ENCODE measurements at places on chromosomes 4 and X. TPM values are rescaled to one million over a fixed set of nuclear protein-coding genes. Genes with fewer than 3 reads are reported as not detected.
A peak's percentile ranks its signal among the peaks of the same experiment; 100 is the strongest.

Gene PPEF2
- total RNA-seq, result not detected

Gene FAM184B
- 0.10 TPM for total RNA-seq

Gene MAGEB1
- total RNA-seq, result not detected

Gene CXCL3
- not detected for total RNA-seq

Gene ITGB1BP2
- total RNA-seq, result 0.92 TPM

- DNase-seq, result no peak
Observed at GRCh38 chr4:56859841-56860240, 38.3 kb upstream of the SPINK2 start.

GRCh38 chr4:36773467-36773866, 471.1 kb upstream of the NWD2 start:
- no peak for DNase-seq

DNA sequence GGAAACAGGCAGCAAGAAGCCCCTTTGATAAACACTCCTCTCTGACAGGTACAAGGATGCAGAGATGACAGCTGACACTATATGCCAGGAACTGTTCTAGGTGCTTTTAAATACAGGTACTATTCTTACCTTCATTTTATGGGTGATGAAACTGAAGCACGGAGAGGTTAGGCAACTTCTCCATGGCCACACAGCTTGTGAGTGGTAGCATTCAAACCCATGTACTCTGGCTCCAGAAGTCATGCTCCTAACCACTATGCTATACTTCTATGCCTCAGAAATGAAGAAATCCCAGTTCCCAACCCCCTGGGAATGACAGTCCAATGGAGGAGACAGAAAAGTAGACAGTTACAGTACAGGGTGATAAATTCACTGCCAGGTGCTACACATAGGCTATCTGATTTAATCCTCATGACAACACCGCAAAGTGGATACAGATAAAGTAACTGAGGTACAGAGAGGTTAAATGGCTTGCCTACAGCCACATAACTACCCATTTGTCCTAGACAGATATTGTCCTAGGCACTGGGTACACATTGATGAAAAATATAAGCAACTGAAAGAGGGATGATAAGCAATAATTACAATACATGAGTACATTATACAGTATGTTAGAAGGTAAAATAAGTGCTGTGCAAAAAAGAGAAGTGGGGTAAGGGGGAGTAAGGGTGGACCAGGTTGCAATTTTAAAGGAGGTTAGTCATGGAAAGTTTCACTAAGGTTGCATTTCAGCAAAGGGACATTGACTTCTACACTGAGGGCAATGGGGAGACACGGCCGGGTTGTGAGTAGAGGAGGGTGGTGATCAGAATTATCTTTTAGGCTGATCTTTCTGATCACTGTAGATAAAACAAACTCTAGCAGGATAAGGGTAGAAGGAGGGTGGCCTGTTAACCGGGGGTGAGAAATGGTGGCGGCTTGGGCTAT, 1.6 kb upstream of the F8 start:
- DNase-seq, result no peak

GRCh38 chr4:156100651-156101050, 147.0 kb upstream of the CTSO start:
- no peak for DNase-seq

- no peak for DNase-seq
Observed at GRCh38 chrX:146224442-146224841, 406.8 kb downstream of the SLITRK2 start.

DNA sequence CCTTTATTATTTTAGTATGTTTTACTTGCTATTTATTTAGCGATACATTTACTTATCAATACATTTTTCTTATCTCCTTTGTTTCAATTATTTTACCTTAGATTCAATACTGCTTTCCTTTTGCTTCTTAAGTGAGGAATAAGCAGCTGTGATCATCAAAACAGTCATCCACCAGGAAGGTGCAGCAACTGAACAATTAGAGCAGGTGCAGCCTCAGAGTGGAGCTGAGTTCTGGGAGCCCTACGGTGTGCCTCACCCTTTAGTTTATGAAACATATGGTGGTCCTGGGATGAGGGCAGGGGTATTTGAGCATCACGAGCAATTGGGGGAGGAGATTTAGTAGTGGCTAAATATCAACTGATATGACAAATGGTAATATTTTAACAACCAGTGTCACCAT, 111.0 kb downstream of the FRYL start:
- DNase-seq, result no peak

GRCh38 chrX:116357329-116357728, 79.1 kb upstream of the SLC6A14 start:
- no peak for DNase-seq

DNA sequence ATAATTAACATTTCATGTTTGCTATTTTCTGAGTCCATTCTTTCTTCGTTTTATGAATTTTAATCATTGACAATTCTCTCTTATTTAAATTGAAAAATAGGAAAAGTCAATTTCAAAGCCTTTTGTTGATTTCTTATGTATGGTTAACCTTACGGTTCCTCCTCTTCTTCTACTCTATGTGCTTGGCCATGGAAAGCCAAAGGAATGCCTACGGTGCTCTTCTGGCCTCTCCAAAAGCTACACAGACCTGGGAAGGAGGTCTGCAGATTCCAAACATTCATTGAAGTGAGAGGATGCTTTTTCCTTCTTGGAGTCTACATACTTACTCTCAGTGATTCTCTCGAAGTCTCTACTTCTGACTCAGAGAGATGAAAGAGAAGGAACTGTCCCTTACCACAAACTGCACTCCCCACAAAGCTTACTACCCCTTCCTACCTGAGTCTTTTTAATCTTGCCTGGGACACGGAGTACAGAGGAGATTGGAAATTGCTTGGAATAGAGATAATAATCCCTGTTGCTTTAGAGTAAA, 863.1 kb upstream of the FTHL17 start:
- no peak for DNase-seq

GRCh38 chr4:8201321-8201781, 2.3 kb downstream of the SH3TC1 start:
- DNase-seq, result no peak

- DNase-seq, result no peak
Observed at GRCh38 chr4:96455045-96455720, 615.3 kb downstream of the PDHA2 start.

- DNase-seq, result peak; percentile 78
Observed at GRCh38 chr4:16626945-16627344, 271.5 kb downstream of the LDB2 start.

DNA sequence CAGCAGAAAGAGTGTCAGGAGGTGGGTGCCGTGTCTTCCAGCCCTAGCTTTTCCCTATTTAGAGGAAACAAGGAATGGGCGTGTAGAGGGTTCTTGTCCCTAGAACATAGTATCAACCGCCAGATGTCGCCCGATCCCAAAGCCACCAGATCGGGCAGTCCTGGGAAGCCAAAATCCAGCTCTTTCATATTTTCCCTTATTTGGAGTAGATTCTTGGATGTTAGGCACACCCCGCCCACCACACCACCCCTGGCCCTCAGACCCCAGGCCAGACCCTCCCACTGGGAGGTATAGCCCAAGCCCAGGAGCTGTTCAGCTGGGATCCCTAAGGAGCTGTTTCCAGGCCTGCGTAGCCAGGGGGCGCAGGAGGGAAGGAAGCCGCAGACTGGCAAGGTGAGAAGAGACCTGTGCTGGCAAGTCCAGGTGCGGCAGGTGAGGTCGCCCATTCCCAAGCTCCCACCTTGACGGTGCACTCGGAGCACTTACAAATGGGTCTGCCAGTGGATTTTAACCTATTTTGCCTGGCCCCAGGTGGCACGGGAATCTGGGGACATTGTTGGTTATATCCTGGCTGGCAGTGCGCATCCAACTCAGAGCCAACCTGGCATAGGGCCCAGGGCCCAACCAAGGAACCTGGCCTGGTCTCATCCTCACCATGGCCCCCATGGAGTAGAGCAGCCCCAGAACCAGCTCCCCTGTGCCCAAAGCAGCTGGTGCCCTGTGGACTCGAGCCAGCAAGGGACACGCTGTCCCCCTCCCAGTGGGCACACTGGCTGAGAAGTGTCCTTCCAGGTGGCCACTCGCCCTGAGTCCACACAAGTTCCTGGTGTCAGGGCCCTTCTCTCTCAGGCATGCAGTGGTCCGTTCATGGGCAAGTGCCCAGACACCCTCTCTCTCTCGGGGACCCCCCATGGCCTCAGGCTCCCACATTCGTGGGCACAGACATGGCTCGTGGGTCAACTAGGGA, 811 bp downstream of the FLNA start:
- DNase-seq, result peak; percentile 74

- no peak for DNase-seq
Observed at GRCh38 chr4:140871368-140871767, 115.2 kb upstream of the TBC1D9 start.

DNA sequence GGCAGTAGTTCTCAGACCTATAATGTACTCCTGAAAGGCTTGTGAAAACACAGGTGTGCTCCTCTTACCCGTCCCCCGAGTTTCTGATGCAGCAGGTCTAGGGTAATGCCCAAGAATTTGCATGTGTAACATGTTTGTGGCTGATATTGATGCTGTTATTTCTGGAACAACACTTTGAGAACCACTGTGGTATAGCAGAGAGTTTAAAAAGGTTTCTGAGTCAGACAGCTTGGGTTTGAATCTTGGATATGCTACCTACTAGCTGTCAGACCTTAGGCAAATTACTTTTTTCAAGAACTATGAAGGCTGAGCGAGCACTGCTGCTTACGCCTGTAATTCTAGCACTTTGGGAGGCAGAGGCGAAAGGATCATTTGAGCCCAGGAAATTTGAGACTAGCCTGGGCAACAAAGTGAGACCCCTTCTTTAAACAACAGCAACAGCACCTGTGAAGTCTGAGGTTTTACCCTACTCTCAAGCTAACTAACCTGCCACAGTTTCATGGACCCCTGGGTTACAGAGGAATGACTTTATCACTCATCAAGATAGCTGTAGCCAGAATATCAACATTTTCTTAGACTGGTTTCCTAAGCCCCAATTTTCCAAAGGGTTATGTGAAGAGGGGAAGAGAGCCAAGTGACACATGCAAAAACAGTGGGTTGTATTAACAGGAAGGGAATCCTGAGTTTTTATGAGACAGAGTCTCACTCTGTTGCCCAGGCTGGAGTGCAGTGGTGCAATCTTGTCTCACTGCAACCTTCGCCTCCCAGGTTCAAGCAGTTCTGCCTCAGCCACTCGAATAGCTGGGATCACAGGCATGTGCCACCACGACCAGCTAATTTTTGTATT, 5.1 kb downstream of the AFF1 start:
- DNase-seq, result no peak

DNA sequence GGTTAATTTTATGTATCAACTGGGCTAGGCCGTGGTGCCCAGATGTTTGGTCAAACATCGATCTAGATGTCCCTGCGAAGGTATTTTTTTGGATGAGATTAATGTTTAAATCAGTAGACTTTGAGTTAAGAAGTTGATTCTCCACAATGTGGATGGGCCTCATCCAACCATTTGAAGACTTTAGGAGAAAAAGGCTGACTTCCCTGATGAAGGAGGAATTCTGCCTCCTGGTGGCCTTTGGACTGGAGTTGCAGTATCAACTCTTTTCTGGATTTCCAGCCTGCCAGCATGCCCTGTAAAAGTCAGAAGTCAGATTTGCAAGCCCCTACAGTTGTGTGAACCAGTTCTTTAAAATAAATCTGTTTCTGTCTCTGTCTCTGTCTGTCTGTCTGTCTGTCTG, 91.4 kb downstream of the STK32B start:
- DNase-seq, result peak; percentile 3

DNA sequence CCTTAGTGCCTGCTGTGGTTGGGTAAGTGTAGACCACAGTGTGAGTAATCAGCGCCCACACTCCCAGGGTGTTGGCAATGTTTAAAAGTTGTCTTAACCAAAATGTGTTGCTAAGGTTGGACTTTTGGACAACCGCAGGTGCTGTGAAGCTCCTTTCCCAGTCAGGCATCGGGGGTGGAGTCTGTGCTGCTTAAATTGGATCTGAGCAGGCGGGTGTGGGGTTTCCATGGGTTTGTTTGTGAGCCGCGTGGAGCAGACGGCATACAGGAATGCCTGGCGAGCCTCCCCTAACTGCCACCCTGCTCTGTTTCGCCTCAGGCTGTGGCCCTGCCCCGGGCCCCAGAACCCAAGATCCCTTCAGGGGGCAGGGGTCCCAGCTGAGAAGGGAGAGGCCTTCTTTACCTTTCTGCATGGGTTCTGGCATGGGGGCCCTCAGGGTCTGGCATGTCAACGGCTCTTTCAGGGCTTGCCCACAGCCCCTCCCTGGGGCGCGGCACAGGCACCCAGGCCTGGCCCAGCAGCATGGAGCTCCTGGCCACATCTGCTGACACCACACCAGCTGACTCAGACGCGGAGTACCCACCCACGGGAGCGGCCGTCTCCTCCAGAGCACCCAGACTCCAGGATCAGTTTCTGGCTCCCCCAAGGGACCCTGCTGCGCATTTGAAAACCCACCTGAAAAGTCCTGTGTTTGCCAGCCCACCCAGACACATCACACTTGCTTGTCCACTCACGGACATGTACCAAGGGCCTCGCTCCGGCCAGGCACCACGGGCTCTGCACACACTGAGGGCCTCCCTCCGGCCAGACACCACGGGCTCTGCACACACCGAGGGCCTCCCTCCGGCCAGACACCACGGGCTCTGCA, 5.1 kb upstream of the SPON2 start:
- peak; percentile 78 for DNase-seq
